CD4-positive, CD25-positive, alpha-beta regulatory T cell (primary cell): ENCODE measurements at places on chromosomes 12 and 14. TPM values are rescaled to one million over a fixed set of nuclear protein-coding genes. Genes with fewer than 3 reads are reported as not detected.

- no peak for DNase-seq
Observed at GRCh38 chr14:46717211-46717610, 65.6 kb upstream of the RPL10L start.

DNA sequence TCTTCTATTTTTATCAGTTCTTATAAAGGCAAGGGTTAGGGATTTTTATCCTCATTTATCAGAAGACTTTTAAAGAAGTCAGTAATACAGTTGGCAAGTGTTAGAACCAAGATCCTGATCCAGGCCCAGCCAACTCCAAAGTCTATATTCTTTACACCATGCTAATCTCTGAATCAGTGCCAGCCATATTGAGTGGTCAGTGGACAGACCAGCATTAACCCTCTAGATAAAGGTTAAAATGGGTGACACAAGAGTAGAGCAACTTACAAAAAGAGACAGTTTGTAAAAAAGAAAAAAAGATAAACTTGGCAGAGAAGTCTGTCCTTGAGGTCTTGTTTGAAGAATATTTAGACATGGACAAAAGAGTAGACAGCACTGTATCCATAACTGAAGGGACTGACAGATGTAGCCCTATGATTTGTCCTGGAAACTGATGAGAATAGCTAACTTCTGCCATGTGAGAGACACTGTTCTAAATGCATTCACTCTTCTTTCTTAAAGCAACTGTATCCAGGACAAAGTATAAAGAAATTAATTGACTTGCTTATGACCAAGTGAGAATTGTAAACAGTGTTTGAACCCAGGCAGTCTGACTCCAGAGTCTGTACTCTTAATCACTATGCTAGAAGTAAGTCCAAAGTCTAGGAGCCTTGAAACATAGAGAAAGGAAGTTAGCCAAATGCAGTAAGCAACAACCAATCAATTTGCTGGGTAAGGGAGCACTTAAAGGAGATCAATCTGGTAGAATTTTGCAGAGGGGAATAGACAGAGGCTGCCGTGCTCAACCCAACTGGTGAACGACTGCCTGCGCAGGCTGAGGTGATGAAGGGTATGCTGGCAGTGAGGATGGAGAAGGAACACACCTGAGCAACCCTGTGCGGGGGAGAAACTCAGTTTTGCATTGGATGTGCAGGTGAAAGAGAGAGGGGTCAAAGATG is 103.7 kb downstream of the TTC6 start:
- no peak for DNase-seq

GRCh38 chr12:121781484-121781997 is 11.9 kb downstream of the RHOF start:
- DNase-seq: no peak

- no peak for DNase-seq
Observed at GRCh38 chr14:59273737-59274136, 85.3 kb downstream of the DAAM1 start.

DNA sequence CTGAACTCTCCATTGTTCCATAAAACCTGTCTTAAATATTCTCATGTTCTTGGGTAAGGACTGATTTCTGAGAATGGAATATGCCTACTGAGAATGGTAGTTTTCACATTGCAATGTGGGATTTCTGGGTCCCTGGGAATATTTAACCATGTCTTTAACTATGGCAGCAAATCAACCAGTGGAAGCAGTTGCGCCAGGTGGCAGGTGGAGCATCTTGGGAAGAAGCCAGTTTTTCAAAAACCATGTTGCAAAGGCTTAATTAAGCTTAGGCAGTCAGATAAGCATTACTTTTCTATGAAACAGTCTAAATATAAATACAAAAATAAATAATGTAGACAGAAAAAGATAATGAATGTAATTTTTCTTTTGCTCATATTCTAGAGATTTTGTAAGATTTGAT is 448.1 kb downstream of the ADAMTS20 start:
- DNase-seq: no peak

DNA sequence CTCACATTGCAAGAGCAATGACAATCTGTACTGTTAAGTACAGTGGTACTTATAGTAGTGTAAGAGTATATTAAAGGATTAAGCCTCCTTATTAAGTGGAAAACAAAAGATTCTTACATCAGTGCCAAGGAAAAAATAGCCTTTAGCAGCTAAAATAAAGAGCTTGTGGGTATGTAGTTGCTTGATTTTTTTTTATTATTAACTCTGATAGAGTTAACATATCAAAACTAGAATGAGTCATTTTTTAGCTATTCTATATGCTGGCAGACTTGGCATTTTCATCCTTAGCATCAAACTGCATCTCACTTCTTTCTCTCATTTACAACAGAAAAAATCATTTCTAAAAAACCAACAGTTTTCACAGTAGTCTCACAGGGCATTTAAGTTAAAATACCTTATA is 86.5 kb downstream of the ATP2B1 start:
- no peak for DNase-seq

GRCh38 chr12:47321436-47321835 is 241.7 kb upstream of the AMIGO2 start:
- no peak for DNase-seq

- no peak for DNase-seq
Observed at GRCh38 chr14:91997492-91997891, 42.4 kb downstream of the TRIP11 start.

GRCh38 chr12:94055528-94055927 is 92.8 kb upstream of the PLXNC1 start:
- no peak for DNase-seq

GRCh38 chr12:88206601-88207000 is 64.5 kb downstream of the TMTC3 start:
- no peak for DNase-seq

DNA sequence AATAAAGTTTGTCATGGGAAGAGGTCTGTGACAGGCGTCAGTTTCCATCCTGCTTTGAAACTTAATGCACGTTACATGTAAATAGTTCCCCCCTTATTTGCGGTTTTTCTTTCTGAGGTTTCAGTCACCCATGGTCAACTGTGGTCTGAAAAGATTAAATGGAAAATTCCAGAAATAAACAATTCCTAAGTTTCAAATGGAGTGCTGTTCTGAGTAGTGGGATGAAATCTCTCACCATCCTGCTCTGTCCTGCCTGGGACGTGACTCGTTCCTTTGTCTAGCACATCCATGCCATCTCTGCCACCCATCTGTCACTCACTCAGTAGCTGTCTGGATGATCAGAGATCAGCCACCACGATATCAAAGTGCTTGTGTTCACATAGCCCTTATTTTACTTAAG is 51.3 kb upstream of the DICER1 start:
- no peak for DNase-seq

The RAB21 gene
- 76.2 TPM for total RNA-seq

The OR11H12 gene
- not detected for total RNA-seq
